ENCODE measurements at places on chromosomes 3 and 15.
A peak's percentile ranks its signal among the peaks of the same experiment; 100 is the strongest.

DNA sequence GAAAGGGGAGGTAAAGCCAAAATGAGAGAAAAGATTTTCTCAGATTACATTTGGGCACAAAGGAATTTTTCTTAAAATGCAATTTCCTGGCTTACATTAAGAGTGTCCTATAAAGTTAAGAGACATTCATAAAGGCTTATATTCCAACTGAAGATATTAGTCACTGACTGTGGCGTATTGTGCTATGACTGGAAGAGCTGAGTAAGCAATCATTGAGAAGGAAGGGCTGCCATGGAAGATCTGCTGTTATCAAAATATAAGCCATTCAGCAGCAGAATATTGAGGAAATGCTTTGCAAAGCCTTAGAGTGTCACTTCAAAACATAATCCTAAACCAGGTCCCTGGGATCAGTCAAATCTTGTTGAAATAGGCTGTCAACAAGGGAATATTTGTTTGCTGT lies 593.9 kb downstream of the TUSC7 start:
- DNase-seq = no peak

- no peak for DNase-seq
These were observed 9.7 kb upstream of the SLC28A2 start for GRCh38 chr15:45242289-45242688.

DNA sequence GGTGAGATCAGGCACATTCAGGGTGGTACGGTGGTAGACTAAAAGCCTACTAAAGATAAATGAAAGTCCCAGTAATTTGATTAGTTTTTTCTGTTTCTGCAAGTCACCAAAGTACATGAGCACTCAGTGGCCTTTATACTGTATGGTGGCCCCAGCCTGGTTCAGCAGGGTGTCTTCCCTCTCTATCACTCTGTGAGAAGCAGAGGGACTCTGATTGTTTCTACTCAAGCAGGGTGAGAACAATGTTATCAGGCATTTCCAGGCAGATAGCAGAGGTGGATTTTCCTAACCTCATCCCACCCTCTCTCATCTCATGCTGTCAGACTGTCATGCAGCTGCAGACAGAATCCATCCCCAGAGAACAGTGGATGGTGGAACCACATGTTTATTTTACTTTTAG lies 71.5 kb upstream of the BFSP2 start:
- no peak for DNase-seq

DNA sequence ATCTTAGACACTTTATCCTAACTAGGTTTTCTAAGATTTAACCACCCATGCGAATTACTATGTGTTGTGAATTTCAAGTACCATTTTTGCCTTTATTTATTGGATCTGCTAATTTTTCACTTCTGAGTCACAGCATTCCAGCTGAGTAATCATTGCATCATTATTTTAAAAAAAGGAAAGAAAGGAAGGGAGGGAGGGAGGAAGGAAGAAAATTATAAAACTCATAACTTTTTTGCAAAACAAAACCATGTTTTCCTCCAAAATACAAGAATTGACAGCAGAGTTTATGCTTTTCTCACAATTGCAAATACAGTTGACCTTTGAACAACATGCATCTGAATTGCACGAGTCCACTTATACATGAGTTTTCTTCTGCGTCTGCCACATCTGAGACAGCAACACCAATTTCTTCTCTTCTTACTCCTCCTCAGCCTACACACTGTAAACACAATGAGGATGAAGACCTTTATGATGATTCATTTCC lies 651.4 kb upstream of the NECTIN3 start:
- DNase-seq = peak; percentile 70

GRCh38 chr3:48299746-48300712 lies 33.4 kb downstream of the SPINK8 start:
- no peak for DNase-seq
